CD14-positive monocyte (primary cell): ENCODE measurements at places on chromosomes 12 and 14.

GRCh38 chr12:57323416-57323815 lies 72.4 kb upstream of the STAC3 start:
- H3K36me3 ChIP-seq, result peaks cover 3% of the 10 kb centered on the region
- no peak overlapping the region for H3K27ac ChIP-seq
- H3K27me3 ChIP-seq, result no peaks in the 10 kb centered on the region
- H3K4me3 ChIP-seq, result no peak overlapping the region

DNA sequence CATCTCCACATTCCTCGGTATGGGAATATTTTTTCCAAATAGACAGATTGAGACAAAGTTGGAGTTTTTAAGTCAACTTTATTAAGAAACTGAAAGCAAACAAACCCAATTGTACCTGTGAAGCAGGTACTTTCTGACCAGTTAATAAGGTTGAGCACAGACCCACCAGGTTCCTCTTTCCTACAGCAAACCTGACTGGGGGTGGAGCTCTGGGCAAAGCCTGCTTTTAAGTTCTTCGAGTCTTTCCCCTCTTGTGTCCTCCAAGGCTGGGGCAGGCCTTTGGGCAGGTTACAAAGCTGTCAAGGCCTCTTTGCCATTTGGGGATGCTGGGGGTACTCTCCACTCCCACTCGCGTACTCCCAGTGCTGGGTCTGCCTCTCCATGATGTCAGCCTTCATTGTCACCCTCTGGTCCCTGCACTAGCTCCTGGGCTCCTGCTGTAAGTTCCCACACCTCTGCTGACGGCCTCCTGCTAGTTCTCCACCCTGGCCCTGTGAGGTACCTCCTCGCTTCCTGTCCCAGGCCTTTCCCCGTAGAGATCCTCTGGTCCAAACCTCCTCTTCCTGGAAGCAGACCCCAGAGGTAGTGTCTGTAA lies 3.2 kb downstream of the KCNH3 start:
- no peak overlapping the region for H3K4me3 ChIP-seq
- no peaks in the 10 kb centered on the region for H3K36me3 ChIP-seq
- no peak for DNase-seq
- H3K4me1 ChIP-seq, result peaks cover 21% of the 10 kb centered on the region

DNA sequence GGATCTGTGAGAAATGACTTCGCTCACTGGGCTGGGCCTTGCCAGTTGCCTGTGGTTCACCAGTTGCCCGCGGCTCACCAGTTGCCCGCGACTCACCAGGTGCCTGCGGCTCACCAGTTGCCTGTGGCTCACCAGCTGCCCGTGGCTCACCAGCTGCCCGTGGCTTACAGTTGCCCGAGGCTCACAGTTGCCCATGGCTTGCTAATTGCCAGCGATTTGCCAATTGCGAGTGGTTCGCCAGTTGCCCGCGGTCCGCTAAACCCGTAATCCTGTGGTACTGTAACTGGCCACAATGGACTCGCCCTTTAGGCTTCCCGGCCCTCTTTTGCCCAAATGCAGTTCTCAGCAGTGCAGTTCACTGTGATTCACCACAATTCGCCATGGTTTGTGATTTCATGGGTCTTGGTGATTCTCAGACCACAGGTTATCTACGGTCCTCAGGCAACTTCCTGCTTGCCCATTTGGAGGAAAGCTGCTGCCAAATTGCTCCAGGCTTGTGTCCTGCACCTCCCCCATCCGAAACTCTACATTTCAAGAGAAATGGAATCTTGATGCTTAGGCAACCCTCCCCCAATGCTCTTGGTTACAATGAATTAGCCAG lies 15.0 kb upstream of the MEG3 start:
- no peak overlapping the region for H3K4me3 ChIP-seq
- H3K27ac ChIP-seq, result no peak overlapping the region
- no peak for DNase-seq

DNA sequence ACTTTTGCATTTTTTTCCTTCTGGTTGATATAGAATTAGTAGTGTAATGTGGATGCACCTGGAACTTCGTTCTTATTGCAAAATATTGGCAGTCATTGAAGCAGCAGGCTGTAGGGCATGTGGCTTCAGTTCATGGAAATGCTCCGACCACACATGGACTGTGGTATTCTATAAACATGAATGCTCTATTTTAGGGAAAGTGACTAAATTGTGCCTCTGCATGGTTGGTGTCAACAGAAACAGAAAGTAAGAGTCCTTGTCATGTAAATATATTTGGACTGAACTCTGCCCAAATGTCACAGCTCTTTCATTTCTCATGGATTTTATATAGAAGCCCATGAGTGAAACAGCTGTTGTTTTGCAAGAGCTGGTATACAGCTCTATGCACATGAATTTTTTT lies 917.0 kb downstream of the LRFN5 start:
- no peaks in the 10 kb centered on the region for H3K27me3 ChIP-seq
- no peaks in the 10 kb centered on the region for H3K4me1 ChIP-seq
- no peak for DNase-seq
- H3K27ac ChIP-seq, result no peak overlapping the region

DNA sequence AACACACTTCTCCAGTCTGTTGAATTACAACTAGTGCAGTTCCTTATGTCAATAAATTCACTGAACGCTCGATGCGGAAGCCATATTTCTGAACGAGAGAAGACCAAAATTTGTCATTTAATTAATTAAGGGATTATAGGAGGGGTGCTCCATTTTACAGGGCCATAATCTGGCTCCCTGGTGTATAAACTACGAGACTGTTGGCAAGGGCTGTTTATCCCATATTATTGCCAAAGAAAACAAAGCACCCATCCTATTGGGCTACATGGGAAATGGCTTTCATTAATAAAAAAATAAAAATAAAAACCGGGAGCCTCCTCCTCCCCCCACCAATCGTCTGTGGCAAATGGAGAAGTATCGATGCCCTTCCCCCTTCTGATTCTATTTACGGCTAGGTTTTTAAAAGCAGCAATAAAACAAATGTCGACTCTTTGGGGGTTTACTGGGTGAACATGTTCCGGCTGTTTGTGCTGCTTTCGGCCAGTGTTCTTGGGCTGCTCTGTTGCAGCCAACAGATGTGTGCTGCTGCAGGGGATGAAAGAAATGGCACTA lies 24.8 kb downstream of the ATF7 start:
- H3K4me3 ChIP-seq, result peak overlapping the region; percentile 58
- H3K27me3 ChIP-seq, result no peaks in the 10 kb centered on the region
- H3K27ac ChIP-seq, result peak overlapping the region; percentile 64

DNA sequence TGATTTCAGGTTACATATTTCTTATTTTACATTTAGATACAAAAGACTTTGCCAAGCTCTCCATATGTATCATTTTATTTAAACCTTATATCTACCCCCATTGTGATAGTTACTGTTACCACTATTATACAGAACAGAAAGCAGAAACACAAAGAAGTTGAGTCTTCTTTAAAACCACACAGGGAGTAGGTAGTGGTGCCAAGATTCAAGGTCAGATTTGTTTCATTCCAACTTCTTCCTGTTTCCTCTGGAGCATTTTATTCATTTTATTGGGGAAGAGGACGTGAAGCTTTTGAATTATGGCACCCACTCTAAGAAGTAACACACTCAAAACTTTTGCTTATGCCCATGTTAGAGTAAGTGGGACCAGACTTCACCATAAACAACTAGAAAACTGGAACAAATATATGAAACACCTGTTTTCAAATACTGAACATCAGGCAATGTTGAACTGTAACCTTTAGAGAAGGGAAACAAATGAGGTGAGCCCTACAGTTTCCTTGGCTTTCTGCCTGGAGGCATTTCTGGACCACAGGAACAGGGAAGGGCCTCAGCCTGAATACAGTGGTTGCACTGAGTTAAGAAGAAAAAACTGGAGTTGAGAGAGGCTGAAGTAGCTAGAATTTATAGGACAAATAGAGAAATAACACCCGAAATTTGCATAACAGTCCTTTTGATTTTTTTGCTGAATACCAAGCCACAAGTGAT lies 160.4 kb upstream of the SSTR1 start:
- no peak overlapping the region for H3K4me3 ChIP-seq
- no peak overlapping the region for H3K27ac ChIP-seq
- DNase-seq, result no peak
- no peaks in the 10 kb centered on the region for H3K36me3 ChIP-seq
- no peaks in the 10 kb centered on the region for H3K4me1 ChIP-seq

GRCh38 chr14:95502381-95502950 lies 14.0 kb downstream of the SYNE3 start:
- H3K36me3 ChIP-seq, result peaks cover 18% of the 10 kb centered on the region
- no peaks in the 10 kb centered on the region for H3K27me3 ChIP-seq
- peak overlapping the region; percentile 40 for H3K27ac ChIP-seq
- H3K4me1 ChIP-seq, result peaks cover 73% of the 10 kb centered on the region

- H3K4me3 ChIP-seq, result no peak overlapping the region
- H3K36me3 ChIP-seq, result peaks cover 16% of the 10 kb centered on the region
- no peaks in the 10 kb centered on the region for H3K27me3 ChIP-seq
- H3K4me1 ChIP-seq, result no peaks in the 10 kb centered on the region
Measured at GRCh38 chr14:100114109-100114765, 45.2 kb downstream of the DEGS2 start.

- H3K27me3 ChIP-seq, result no peaks in the 10 kb centered on the region
- H3K27ac ChIP-seq, result no peak overlapping the region
- no peaks in the 10 kb centered on the region for H3K36me3 ChIP-seq
- DNase-seq, result no peak
- no peaks in the 10 kb centered on the region for H3K4me1 ChIP-seq
- no peak overlapping the region for H3K4me3 ChIP-seq
Measured at GRCh38 chr12:64362721-64363305, 27.7 kb downstream of the C12orf56 start.

GRCh38 chr14:32940066-32940651 lies 1.5 kb downstream of the NPAS3 start:
- no peak for DNase-seq
- H3K4me3 ChIP-seq, result no peak overlapping the region
- H3K4me1 ChIP-seq, result peaks cover 13% of the 10 kb centered on the region
- no peak overlapping the region for H3K27ac ChIP-seq
- no peaks in the 10 kb centered on the region for H3K36me3 ChIP-seq

- peak overlapping the region; percentile 0 for H3K4me3 ChIP-seq
- H3K27me3 ChIP-seq, result no peaks in the 10 kb centered on the region
- peak; percentile 90 for DNase-seq
- peaks cover 46% of the 10 kb centered on the region for H3K36me3 ChIP-seq
Measured at GRCh38 chr12:6550294-6551062, 5.4 kb downstream of the IFFO1 start.

- peaks cover 16% of the 10 kb centered on the region for H3K4me1 ChIP-seq
- no peak overlapping the region for H3K27ac ChIP-seq
- no peak overlapping the region for H3K4me3 ChIP-seq
- peaks cover 7% of the 10 kb centered on the region for H3K27me3 ChIP-seq
Measured at GRCh38 chr14:104931771-104932675, 7.3 kb downstream of the PLD4 start.
